Activated T-cell treated with anti-CD3 and anti-CD28 coated beads for 4 hours (primary cell): ENCODE measurements at places on chromosomes 6 and 20.

DNA sequence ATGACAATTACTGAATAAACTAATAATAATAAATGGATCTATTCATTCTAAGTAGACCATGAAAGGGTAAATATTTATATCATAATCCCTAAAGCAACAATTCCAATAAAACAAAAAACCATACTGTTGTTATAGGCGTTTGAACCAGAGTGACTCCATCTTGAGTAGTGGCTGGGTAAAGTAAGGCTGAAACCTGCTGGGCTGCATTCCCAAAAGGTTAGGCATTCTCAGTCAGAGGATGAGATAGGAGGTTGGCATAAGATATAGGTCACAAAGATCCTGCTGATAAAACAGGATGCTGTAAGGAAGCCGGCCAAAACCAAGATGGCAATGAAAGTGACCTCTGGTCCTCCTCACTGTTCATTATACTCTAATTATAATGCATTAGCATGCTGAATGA is 8.3 kb downstream of the OR2H1 start:
- no peak for DNase-seq

DNA sequence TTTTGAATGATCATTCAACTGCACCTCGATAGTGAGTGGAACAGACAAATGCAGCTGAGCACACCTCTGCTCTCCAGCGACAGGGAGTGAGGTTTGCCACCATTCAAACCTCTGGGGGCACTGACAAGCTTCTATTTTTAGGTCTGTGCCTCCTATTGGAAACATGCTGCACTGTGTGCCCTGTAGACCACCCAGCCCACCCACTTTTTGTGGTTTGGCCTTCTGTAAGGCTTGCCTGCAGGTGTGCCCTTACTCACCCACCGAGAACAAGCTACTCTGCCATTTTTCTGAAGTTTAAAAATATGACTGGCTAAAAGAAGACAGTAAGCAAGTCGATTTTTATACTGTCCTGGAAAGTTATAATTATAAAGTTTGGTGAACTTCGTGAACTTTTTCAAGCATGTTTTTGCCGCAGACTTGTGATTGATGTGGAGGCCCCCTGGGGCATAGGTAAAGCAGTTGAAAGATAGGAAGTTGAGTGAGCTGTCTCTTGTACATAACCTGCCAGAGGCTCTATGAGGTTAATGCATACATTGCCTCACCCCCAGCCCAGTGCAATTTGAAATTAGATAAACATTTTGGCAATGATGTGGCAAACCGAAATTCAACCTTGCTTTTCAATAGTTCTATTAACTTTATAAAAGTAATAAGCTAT is 53.8 kb downstream of the ADGRG6 start:
- DNase-seq: no peak

DNA sequence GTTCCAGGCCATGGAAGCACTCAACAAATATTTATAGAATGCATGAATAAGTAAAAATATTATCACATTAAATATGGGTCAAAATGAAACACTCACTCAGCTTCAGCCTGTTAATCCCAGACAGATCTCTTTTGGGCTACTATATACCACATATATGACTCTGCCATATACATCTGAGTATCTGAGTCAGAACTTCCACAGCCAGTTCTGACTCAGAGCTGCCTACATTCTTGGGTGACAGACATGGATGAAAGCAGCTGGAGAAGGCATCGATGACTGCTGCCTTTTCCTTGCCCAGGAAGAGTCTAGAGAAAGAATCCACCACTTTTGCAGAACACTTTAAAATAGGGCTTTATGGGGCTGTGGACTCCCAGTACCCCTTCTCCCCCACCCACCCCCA is 11.5 kb upstream of the PDYN start:
- no peak for DNase-seq

DNA sequence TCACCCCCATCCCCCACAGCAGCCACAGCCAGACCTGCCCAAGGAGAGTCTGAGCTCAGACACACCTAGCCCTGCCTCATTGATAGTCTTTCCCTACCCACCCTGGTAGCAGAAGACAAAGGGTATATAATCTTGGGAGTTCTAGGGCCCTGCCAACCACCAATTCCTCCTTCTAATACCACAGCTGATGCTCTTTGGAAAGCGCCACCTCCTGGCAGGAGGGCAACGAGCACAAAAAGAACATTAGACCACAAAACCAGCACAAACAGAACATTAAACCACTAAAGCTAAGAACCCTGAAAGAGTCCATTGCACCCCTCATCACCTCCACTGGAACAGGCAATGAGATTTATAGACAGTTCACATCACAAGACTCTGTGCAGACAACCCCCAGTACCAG is 195.8 kb upstream of the FUT9 start:
- DNase-seq: no peak

DNA sequence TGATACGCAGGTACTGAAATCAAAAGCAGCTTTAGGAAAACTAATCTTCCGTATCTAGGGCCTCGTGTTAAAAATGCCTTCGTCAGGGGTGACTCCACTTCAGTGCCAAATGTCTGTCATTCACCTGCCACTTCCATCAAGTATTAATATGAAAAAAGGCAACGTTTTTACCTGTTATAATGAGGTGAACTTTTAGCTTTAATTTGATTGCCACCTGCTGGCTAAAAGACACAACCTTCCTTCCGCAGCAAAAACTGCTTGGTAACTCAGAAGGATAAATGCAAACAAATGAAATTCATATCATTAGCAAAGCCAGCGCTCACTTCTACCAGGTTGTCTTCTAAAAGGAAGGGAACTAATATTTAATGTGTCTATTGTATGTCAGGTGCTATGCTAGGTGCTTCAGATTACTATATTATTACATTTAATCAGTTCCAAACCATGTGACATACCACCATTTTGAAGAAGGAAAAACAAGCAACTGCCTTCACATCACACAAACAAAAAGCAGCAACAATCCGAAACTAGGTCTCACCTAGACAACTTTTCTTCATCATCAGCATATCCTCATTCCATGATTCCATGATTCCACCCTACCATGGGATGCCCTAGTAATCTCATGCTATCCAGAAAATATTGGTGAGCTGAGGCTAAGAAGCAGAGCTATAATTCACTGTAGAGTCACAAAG is 20.6 kb upstream of the ARHGAP18 start:
- DNase-seq: no peak

DNA sequence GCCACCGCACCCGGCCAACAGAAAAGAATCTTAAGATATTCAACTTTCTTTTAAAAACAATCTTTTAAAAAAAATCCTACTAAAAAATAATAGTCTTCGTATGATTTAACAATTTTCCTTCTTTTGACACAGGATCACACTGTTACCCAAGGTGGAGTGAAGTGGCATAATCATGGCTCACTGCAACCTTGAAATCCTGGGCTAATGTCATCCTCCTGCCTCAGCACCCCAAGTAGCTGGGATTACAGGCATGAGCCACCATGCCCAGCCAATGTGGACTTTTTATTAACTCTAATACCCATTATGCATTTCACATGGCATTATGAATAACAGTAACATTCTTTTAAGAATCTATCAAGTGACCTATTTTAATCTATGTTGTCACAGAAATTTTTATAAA is 20.8 kb downstream of the RBM39 start:
- DNase-seq: no peak

- DNase-seq: no peak
Measured at GRCh38 chr6:152952866-152953509, 29.9 kb downstream of the FBXO5 start.

DNA sequence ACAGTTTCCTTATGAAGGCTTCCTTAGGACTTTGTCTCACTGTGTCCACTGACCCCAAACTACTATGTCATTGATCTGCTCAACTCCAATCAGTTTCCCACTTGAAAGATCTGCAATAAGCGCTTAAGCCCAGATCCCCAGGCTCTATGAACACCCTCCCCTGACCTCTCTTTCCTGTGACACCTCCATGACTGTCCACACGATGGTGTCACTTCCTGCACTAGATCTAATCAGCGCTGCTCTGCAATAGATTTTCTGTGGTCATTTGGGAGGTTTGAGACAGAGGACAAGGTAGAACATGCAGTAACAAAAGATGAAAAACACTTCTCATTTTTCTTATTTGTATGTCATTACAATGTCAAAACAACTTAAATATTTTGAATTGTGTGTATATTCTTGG is 304.6 kb upstream of the AGPAT4 start:
- no peak for DNase-seq

DNA sequence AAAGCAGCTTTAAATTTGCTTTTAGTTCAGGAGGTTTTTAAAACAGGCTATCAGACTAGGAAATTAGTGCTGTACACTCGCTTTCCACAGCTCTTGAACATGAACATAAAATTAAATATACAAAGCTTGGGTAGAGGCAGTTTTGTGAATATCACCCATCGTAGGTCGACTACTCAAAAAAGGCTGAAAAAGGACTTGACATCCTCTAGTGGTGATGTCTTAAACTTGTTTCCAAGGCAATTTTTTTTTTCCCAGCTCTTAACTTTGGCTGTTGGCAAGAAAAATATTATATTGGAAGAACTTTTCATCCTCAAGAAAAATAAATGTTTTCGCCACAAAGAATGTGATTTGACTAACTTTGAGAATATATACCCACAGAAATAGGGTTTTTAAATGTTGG is 2.9 kb downstream of the MAP7 start:
- DNase-seq: no peak

- no peak for DNase-seq
Measured at GRCh38 chr6:138677538-138677937, 96.0 kb upstream of the CCDC28A start.

GRCh38 chr6:142645663-142646062 is 299.3 kb downstream of the HIVEP2 start:
- DNase-seq: no peak

- DNase-seq: no peak
Measured at GRCh38 chr20:49690899-49691620, 22.6 kb downstream of the B4GALT5 start.

DNA sequence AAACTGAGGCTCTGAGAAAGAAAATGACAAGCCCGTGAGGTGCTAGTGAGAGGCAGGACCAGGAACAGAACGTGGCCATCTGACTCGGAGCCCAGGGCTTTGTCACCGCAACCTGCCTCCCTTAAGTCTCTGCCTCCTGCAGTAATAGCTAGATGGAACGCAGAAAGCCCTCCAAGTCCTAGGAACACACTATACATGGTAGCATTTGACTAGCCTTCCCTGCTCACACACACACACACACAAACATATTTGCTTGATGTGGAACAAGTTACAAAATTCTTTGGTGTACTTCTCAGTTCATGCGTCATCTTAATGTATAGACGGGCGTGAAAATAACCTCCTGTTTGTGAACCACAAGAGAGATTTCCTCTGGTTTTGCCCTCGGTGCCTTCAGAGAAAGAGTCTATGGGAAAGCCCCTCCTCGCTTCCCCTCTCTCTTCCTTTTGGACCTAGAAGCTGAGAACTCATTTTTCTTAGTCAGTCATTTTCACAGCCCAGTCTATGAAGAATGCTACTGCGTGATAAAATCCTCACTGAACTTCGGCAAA is 38.8 kb downstream of the C6orf52 start:
- DNase-seq: no peak

- DNase-seq: no peak
Measured at GRCh38 chr6:91081452-91082067, 494.7 kb upstream of the MAP3K7 start.

- no peak for DNase-seq
Measured at GRCh38 chr6:155171747-155172449, 91.9 kb upstream of the CLDN20 start.
